AG08396 (cell line): ENCODE measurements at places on chromosomes 12 and 14.

DNA sequence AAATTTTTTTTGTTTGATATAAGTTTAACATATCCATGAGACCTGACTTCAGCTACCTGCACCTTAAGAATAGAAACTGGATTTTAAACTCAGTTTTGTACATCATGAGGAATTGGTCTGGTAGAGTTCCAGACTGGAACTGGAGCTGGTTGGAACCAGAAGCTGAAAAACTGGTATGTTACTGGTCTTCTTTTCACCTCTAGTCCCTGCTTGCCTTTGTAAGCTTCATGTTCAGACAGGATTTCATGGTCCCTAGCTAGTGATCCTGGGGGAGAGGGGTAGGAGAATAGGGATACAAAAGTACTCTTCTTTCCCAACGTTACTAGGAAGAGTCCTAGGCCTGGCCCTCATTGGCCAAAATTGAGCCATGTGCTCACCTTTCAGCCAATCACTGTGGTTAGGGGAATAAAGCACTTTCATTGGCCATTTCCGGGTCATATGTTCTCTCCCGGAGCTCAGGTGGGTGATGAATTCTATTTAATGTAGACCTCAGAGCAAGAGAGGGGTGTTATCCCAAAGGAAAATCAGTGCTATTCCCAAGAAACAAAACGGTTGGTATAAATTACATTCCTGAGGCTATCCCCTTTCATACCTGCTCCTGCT is 36.9 kb upstream of the APPL2 start:
- DNase-seq = no peak

DNA sequence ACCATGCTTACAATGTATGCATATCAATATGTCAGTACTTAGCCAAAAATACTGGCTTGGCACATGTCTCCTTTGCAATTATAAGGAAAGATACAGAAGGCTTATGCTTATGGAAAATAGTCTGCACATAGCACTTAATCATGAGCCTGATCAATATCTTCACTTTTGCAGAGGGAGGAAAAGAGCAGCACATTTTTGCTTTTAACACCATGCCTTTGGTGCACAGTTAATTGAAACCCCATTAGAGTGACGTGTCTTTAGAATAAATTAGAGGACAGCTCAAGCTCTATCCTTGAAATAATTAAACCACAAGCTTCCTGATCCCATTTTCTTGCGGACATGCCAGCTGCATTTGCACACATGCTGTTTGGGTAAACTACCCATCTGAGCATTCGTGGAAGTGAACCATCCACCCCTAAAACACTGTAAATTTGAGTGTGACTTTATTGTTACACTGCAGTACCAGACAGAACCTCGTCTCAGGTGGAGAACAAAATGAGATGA is 839.9 kb upstream of the MGAT4C start:
- no peak for DNase-seq

- DNase-seq = peak; percentile 20
Observed at GRCh38 chr12:14454098-14454907, 88.8 kb downstream of the ATF7IP start.

GRCh38 chr14:97806891-97807290 is 1009.7 kb downstream of the VRK1 start:
- no peak for DNase-seq

GRCh38 chr14:66495218-66496098 is 9.3 kb downstream of the CCDC196 start:
- peak; percentile 47 for DNase-seq

DNA sequence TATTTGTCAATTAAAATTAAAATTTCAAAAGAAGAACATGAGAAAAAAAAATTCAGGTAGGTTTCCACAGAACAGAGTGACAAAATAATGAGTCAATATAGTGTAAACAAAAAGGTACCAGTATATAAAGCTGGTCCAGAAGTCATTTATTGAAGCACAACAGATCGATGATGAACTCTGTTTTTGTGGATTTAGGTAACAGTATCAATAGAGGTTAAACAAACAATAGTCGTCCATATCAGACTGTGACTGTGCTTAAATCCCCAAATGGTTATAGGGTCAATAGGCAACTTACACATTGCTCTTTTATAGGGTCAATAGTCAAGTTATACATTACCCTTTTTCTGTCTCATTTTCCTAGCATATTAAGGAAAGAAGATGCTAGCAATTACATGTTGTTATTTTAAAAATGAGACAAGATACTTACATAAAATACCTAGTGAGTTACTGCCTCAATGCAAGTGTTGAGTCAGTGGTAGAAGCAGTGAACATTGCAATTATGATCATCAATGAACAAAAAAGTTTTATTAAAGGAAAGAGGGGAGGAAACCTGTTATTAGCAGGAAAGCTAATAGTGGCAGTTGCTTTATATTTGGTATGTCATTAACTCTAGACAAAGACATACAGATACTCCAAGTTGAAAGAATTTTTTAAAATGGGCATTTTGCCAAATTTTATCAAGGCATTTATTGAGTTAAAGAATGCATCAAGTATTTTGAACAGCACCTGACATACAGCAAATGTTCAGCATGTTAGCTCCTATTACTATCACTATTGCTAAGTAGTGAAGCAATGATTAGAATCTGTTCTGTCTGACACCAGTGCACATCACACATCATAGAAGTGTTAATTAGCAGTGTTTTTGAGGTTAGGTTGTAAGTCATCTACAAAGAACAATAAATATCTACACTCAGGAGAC is 102.9 kb downstream of the CCER1 start:
- DNase-seq = no peak

- peak; percentile 85 for DNase-seq
Observed at GRCh38 chr14:22614240-22614799, 16.2 kb downstream of the ABHD4 start.

DNA sequence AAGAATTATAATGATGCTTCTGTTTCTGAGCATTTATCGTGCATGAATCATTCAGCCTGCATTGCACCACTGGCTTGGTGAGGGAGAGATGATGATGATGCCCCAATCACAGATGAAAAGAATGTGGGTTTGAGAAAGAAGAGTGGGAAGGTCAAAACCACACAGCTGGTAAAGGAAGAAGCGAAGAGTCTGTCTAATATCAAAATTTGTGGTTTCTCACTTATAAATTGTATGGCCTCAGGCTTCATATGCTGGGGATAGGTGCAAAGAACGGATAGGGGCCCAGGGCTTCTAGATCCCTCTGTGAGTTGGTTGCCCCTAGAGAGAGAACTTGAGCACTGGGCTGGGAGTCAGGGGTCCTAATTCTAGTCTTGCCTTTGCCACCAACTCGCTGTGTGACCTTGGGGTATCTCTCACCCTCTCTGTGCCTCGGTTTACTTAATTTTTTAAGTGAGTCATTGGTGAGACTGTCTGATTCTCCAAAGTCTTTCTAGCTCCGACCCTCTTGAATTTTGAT is 2.2 kb downstream of the OASL start:
- peak; percentile 65 for DNase-seq

GRCh38 chr12:65152596-65152995 is 16.8 kb upstream of the LEMD3 start:
- DNase-seq = no peak

DNA sequence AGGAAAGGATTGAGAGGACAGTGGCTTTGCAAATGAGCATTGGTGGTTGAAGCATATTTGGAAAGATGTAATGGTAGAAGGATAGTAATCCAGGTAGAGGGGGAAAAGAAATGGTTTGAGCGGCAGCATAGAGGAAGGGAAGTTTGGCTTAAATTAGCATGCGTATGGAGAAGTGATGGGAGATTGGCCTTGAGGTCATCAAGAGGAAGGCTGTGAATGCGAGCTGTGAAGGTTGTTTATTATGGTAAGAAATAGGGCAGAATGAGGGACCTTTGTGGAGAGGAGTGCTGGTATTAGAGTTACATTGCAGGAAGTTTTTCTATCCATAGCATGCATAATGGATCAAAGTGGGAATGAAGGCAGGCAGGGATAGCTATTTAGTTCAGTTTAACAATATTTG is 162.1 kb downstream of the TMTC2 start:
- no peak for DNase-seq

- no peak for DNase-seq
Observed at GRCh38 chr12:31008961-31009840, 64.5 kb upstream of the DDX11 start.

DNA sequence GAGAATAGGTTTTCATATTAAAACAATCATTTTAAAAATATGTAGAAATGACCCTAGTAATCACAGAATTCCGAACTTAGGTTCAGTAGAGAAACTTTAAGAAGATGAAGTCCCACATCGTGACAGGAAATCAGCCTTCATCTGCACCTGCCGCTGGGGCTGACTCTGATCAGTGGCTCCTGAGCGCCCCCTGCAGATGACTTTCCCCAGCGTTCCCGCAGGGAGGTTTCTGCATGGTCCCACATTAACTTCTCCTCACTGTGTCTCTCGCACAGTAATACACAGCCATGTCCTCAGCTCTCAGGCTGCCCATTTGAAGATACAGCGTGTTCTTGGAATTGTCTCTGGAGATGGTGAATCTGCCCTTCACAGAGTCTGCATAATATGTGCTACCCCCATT is 1131.1 kb downstream of the TMEM121 start:
- DNase-seq = no peak

- DNase-seq = no peak
Observed at GRCh38 chr12:64194333-64195149, 27.6 kb downstream of the KICS2 start.
